ENCODE measurements at places on chromosomes 11 and 22.

GRCh38 chr11:77705195-77705875 is 67.7 kb upstream of the CLNS1A start:
- no peak for DNase-seq

DNA sequence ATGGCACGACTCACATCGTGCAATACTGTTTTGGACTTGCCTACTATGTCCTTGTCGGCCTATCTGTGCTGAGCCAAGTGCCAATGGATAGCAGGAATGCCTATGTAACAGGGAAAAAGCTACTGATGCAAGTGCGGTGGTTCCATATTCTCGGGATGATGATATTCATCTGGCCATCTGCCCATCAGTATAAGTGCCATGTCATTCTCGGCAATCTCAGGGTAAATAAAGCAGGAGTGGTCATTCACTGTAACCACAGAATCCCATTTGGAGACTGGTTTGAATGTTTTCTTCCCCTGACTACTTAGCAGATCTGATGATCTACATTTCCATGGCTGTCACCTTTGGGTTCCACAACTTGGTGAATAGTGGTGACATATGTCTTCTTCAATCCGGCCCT is 20.1 kb downstream of the OOSP3 start:
- no peak for DNase-seq

DNA sequence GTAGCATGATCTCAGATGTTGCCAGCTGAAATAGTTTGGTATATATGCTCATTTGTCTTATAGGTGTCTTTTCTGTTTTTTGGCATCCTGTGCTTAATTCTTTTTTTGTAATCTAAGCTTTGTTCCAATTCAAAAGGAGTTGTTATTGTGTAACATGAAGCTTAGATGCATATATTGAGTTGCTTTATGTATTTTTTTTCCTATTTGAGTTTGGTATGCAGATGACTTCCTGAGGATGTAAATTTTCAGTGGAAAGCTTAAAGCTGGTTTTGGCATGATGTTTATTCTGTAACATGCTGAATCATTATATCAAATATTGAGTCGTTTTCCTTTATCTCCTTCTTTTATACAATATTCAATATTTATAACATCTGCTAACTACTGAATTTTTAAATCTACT is 69.4 kb downstream of the DDX10 start:
- no peak for DNase-seq

- DNase-seq = no peak
These were observed 125.4 kb downstream of the CASP12 start for GRCh38 chr11:104772806-104773241.

- no peak for DNase-seq
These were observed 64.9 kb downstream of the SPECC1L start for GRCh38 chr22:24335496-24335895.

DNA sequence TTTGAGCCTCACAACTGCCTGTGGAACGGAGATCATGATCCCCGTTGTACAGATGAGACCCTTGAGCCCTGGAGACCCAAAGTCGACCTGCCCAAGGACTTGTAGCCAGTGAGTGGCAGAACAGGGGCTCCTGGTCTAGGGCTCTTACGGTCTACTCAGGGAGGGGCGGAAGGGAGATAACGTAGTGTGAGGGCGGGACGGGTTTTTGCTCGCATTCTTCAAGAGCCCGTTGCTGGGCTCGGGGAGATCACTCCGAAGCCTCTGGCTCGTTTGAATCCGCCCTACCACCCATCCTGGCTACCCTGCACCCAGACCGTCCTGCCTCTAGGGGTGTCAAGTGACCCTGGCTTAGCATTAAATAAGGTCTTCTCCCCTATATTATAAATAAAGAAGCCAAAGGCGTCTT is 639 bp downstream of the CRY2 start:
- DNase-seq = peak; percentile 42

GRCh38 chr11:76744186-76745043 is 38.7 kb upstream of the TSKU start:
- peak; percentile 47 for DNase-seq

GRCh38 chr11:121996574-121996973 is 119.4 kb downstream of the BLID start:
- no peak for DNase-seq

- DNase-seq = no peak
These were observed 80.8 kb downstream of the ZC3H12C start for GRCh38 chr11:110173811-110174644.

DNA sequence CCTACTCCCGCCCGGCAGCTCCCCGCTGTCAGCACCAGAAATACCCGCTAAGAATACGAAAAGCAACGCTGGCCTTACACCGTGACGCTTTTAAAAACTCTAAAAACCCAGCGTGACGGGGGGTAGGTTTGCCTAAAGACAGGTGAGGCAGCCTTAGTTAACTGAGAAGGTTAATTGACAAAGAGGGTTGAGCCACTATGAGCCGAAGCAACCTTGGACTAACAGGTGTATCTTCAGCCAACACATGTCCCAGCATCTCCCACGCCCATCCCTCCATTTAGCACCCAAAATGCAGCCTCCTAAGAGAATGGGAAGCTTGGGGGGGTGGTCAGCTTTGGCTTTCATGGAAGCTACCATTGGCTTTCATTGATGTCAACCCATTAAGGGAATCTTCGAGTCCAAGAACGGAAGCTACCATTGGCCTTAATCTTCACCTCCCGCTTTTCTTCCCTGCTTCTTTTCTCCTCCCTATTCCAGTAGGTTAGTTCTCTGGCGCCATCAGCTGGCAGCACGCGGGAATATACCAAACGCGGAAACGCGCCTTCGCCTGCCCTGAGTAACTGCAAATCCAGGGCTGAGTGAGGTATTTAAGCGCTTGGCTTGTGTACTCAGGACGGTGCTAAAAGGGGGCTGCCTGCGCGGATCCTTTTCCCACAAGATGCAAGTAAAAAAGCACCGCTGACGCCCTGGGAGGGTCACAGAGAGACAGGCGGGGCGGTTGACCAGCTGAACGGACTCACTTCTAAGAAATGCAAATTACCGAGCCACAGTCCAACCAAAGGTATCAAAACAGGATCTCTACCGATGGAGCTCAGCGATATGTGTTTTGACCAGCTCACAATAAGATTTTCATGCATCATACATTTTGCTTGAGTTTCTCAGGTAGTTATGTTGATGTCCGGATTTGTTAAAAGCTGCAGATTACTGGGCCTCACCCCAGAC is 38.5 kb upstream of the GLYATL1 start:
- no peak for DNase-seq

GRCh38 chr22:30336752-30337460 is 10.2 kb upstream of the TBC1D10A start:
- no peak for DNase-seq

- no peak for DNase-seq
These were observed 46.2 kb downstream of the BLID start for GRCh38 chr11:122069707-122070360.

DNA sequence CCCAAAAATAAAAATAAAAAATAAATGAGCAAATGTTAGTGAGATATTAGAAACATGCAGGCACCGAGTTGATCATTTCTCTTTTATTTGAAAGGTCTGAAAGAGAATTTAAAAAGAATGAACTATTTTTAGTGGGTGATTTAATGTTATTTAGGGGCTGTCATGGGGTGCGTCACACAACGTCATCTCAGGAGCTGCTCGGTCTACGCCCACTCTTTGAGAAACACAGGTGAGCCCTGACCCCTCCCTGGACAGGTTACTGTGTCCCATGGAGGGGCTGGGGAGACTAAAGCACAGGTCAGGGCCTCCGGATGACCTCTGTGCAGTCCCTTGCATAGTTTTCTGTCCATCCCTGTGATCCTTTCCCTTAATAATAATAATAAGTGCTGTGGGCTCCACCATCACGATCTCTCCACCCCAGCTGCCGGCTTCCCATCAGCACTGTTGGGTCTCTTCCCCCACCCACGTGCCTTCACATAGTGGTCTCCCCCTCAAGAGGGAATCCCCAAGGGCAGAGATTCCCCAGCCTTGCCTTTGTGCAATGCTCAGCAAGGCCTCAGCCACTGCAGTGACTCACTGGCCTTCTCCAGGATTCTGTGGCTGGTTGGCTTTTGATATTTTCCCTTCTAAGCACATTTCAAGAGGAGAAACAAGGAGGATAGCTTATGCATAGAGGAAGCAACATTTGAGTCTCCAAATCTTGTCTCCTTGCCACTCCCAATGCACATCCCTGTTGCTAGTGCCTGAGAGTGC is 159.9 kb downstream of the TTC17 start:
- no peak for DNase-seq

- DNase-seq = no peak
These were observed 44.0 kb upstream of the OPCML start for GRCh38 chr11:133576351-133576750.

- DNase-seq = peak; percentile 46
These were observed 23.5 kb downstream of the SUN2 start for GRCh38 chr22:38732251-38732815.

- no peak for DNase-seq
These were observed 16.6 kb upstream of the ARHGAP20 start for GRCh38 chr11:110728883-110729282.

DNA sequence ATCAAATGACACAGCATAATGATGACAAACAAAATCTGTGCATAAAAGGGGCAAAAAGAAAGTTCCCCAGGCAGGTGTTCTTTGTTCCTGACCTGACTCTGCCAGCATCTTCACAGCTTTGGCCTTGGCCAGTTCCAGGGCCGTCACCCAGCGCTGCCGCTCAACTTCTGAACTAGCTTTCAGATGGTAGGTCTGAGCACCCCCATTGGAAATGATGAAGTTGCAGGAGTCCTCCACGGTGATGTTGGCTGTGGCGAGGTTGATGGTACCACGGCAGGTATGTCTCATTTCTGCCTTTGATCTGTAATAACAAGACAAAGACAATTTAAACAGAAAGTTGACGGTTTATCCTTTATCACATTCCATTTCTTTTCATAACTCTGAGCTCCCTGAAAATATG is 5.3 kb downstream of the OSBP start:
- no peak for DNase-seq

GRCh38 chr11:102192349-102193066 is 82.3 kb downstream of the YAP1 start:
- DNase-seq = no peak

DNA sequence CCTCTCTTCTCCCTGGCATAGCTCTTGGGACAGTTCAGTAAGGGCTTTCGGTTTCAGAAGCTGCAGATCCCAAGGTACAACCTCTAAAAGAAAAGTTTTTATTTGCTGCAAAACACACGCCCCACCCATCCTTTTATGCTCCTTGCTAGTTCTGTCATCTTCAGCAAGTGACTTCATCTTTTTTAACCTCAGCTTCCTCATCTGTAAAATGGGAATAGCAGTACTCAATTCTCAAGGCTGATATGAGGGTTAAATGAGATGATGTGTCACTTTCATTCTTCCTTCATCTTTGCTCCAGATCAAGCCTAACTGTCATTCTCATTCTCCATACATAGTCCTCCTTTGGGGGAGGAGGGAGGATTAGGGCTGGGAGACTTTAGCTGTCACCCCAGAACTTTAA is 90.0 kb upstream of the ALX4 start:
- DNase-seq = no peak

DNA sequence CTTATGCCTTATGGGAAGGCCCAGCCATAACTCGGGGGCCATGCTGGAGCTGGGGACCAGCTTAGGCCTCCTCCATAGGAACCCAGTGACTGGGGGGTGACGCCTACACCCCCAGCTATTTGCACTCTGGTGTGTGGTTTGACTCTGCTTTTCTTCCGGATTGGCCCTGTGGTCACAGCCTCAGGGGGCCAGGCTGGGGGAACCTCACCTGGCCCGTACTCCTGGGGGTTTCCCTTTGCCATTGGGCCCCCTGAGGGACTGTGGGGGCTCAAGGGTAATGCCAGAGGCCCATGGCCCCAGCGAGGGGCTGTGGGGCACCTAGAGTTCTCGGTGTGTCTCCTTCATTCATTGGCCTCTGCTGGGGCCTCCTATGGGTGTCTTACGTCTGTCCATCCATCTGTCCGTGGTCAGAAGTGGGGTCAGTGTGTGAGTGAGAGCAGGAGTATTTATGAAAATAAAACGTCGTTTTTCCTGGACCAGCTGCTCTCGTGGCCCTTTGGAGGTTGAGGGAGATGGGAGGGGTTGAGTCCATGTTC is 6.3 kb upstream of the SH3BP1 start:
- no peak for DNase-seq

GRCh38 chr11:113261709-113262475 is 52.5 kb upstream of the TTC12 start:
- no peak for DNase-seq

DNA sequence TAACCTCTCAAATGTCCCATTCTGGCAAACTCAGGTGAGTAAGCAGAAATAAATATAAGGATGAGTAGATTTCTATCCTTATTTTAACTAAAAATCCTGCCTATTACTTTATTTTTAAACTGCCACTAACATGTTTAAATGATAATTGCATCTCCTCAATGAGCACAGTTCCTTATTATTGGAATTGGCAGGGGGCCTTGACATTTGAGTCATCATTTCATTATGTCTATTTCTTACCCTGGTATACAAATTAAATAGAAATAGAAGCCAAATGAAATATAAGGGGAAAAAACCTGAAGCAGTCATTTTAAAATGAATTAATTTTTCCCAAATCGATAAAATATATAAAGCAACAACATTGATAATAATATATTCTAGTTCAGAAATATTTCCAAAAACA is 81.2 kb downstream of the GUCY1A2 start:
- DNase-seq = no peak

DNA sequence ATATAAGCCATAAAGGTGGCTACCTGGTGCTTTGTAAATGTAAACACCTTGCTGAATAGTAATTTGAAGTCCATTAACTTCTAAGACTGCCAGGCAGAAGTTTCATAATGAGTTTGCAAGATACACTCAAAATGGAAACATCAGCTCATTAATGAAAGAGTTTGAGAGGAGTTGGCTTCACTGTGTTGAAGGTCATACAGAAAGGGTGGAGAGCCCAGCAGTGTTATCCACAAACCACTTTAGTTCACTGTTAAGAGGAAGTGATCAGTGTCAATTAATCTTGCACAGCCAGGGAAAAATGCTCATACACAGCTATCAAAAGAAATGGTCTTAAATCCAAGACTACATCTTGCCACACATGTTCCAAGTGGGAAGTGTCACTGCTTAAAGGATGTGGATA is 689.4 kb downstream of the JRKL start:
- DNase-seq = no peak

- DNase-seq = no peak
These were observed at the start of gene C1QTNF6 for GRCh38 chr22:37187891-37188761. TSS of gene C1QTNF6 (minus strand) at chr22:37188247. CDS start at chr22:37188213, 34 bp downstream.

- DNase-seq = no peak
These were observed 83.1 kb downstream of the ARFGAP2 start for GRCh38 chr11:47093541-47093940.

DNA sequence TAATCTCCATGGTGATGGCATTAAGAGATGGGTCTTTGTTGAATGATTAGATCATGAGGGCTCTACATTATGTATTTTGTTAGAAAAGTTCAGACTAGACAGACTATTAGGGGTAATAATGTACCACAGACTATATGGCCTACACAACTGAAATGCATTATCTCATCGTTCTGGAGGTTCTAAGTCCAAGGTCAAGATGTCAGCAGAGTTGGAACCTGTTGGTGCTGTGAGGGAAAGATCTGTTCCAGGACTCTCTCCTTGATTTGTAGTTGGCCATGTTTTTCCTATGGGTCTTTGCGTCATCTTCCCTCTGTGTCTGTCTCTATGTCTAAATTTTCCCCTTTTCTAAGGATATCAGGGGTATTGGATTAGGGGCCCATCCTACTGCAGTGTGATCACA is 8.4 kb upstream of the GLYATL1 start:
- no peak for DNase-seq

GRCh38 chr11:75656044-75656727 is 12.7 kb downstream of the MAP6 start:
- no peak for DNase-seq
